ENCODE measurements at places on chromosomes 7 and 10.

GRCh38 chr10:132376394-132376851 lies 20.6 kb upstream of the PWWP2B start:
- no peak for DNase-seq

DNA sequence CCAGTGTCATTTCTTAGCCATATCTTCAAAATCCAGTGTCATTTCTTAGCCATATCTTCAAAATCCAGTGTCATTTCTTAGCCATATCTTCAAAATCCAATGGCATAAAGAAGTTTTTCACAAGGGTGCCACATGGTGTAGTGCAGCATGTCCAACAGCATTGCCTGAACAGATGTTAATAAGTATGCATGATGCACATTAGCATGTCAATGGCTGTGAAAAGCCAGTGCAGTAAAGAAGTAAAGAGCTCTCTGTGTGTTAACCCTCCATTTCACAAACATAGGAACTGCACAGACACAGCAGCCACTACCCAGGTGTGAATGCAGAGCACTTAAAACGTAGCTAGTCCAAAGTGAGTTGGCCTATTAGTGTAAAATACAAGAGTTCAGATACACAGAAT lies 89.8 kb downstream of the GNAI1 start:
- no peak for DNase-seq

GRCh38 chr7:1298931-1299885 lies 66.5 kb downstream of the UNCX start:
- DNase-seq, result no peak

DNA sequence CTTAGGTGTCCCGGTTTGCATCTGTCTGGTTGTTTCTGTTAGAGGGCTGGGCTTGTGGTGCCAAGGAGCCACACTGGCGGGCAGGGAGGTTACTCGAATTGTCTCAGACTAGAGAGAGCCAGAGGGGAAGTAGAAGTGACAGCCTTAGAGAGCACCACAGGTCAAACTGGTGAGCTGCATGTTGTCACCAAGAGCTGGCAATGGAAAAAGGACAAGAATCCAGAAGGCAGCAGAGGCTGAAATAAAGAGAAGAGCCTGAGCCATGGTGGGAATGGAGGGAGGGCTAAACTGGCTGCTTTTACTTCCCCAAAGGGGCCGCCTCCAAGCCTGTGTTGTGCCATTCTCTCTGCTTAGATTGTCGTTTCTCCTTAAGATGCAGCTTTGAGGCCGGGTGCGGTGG lies 31.1 kb upstream of the RHBDD2 start:
- no peak for DNase-seq
